ENCODE measurements at places on chromosomes 11 and 22.

GRCh38 chr11:121268581-121268980 is 24.0 kb upstream of the SC5D start:
- DNase-seq = no peak

DNA sequence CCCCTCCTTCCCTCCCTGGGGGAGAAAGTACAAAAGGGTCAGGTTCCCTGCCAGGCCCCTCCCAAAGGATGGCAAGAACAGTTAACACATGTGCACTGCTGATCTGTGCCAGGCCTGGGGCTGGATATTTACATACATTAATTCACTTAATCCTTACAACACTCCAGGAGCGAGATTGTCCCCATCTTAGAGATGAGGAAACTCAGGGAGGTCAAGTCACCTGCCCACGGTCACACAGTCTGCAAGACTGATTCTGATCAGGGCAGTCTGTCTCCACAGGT is 36.5 kb downstream of the NECTIN1 start:
- no peak for DNase-seq

DNA sequence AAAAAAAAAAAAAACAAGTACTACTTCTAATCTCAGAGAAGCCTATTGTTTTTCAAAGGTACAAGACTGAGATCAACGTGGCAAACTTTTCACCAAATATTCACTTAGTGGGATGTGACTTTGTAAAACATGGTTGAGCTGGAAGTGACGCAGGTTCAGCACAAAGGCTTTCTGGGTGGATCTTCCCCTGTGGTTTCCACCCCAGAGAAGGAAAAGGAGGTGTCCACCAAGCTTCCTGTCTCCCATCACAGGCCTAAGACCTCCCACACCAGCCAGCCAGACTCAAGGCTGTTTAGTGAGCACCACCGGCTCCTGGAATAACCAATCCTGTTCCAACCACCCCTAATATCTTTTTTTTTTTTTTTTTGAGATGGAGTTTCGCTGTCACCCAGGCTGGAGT is 5.7 kb downstream of the TMEM184B start:
- peak; percentile 71 for DNase-seq

- no peak for DNase-seq
Measured at GRCh38 chr22:37753746-37754145, 54.0 kb upstream of the GCAT start.

DNA sequence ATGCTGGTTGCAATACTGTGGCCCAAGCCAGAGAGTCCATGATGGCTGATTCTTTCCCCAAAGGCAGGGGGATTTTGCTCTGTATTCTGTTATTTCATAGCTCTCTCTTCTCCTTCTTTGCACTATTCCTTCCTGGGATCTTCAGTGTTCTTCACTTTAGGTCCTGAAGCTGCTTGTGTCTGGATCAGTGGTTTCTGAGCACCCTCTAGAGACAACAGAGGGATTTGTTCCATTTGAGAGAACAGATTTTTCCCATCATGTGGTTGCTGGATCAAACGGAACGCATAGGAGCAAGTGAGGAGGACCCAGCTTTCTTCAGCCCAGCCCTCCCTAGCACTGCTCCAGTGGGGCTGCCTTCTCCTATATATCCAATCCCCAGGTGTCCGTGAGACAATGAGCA is 68.7 kb upstream of the SYN3 start:
- no peak for DNase-seq

- peak; percentile 61 for DNase-seq
Measured at GRCh38 chr22:30610299-30610698, 3.3 kb downstream of the TCN2 start.

- no peak for DNase-seq
Measured at GRCh38 chr11:95516786-95517185, 272.8 kb downstream of the FAM76B start.

GRCh38 chr11:66967670-66968425 is 7.3 kb upstream of the C11orf86 start:
- DNase-seq = no peak

- no peak for DNase-seq
Measured at GRCh38 chr11:8928981-8929615, 3.6 kb downstream of the C11orf16 start.

DNA sequence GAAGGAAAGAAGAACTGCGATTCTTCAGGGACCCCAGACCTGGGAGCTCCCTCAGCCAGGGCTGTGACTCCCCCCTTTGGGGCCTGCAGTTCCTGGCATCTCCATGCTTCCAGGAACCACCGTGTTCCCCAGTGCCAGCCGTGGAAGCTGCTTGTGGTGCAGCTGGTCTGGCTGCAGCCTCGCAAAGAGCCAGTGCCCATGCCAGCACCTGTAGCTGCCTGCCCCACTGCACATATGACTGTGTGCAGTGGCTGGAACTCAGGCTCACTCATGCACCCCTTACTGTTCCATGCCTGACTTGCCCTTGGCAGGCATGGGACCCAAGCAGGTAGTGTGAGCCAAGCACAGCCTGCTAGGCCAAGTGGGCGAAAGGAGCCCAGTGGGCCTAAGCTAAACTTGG is 401.3 kb downstream of the LRRC4C start:
- no peak for DNase-seq

GRCh38 chr11:30446520-30446919 is 123.6 kb downstream of the ARL14EP start:
- DNase-seq = no peak

- DNase-seq = no peak
Measured at GRCh38 chr11:69419662-69420395, 61.6 kb upstream of the LINC01488 start.

GRCh38 chr11:71370895-71371673 is 77.1 kb downstream of the DHCR7 start:
- no peak for DNase-seq

GRCh38 chr11:30346068-30346688 is 23.3 kb downstream of the ARL14EP start:
- no peak for DNase-seq

DNA sequence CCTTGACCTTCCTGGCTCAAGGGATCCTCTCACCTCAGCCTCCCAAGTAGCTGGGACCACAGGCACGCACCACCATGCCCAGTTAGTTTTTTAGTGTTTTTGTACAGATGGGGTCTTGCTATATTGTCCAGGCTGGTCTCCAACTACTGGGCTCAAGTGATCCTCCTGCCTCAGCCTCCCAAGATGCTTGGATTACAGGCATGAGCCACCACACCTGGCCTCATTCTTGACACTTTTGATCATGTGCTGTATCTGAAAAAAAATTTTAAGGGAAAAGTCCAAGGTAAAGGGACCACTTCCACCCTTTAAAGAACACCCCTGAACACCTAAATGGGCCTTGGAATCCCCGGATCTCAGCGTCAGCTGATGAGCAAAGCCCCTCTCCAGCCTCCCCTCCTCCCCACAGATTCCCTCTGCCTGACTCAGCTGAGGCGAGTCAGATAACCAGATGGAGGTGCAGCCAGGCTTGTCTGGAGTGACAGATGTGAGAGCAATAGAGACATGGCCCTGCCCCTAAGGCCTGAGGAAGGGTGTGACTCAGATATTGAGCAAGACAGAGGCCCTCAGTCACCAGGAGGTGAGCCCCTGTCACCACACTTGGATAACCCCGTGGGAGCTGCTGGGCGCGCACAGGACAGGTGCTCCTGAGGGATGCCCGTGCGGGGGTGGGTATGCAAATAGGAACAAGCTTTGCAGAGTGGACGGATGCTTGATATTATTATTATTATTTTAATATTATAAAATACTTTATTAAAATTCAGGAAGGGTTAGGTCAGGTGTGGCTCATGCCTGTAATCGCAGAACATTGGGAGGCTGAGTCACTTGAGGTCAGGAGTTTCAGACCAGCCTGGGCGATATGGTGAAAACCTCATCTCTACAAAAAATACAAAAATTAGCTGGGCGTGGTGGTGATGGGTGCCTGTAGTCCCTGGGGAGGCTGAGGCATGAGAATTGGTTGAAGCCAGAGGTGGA is 5.0 kb upstream of the CCDC88B start:
- DNase-seq = peak; percentile 67

GRCh38 chr11:15523543-15523942 is 408.8 kb downstream of the INSC start:
- DNase-seq = no peak

GRCh38 chr11:78641541-78641940 is 66.9 kb upstream of the NARS2 start:
- no peak for DNase-seq

DNA sequence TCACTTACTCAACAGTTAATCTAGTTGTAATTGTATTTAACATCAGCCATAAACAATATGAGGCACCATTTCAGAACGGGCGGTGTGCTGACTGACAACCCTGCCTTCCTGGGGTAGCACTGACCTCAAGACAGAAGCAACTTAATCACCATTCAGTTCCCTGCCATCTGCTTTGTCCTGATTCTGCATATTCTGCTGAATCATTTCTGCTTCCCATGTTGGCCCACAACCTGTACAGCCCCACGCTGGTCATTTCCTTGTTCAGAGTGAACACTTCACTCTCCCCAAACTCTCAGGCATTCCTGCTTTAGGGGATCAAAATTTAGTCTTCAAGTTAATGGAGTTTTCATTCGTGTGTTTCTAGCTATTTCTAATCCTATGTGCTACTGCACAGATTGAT is 132.3 kb upstream of the ZBED5 start:
- DNase-seq = peak; percentile 8

- DNase-seq = no peak
Measured at GRCh38 chr11:71936825-71937224, 8.0 kb downstream of the RNF121 start.

DNA sequence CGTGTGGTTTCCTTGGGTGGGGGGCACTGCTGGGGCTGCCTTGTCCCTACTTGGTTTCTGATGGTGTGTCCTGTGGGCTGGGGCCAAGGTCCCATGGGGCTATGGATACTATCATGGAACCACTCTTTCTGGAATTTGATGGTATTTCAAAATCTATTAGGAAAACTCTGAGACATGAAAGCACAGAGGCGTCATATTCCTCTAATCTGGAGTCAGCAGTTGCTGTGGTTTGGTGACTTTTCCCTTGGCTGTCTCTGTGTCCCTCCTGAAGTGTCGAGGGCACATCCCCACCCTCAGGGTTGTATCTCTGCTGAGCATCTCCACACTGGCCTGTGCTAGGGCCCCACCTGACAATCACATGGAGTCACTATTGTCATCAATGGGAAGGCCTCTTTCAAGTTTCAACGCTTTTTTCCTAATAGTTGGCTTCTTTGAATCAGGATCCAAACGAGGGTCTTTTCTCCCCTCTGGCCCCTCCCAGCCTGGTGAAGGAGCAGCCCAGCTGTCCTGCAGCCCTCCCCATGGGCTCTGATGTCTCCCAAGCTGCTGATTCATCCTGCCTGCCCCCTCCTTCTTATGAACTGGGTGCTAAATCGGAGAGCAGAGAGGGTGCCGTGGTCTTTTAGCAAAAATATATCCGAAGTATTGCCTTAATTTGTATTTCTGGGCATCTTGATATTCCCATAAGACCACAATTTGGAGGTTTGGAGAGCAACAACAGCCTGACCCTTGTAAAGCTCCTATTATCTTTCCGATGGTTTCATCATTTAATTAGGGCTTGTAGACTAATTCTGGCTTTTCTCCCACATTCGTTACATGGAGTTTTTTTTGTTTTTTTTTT is 38.5 kb downstream of the MED15 start:
- DNase-seq = no peak

DNA sequence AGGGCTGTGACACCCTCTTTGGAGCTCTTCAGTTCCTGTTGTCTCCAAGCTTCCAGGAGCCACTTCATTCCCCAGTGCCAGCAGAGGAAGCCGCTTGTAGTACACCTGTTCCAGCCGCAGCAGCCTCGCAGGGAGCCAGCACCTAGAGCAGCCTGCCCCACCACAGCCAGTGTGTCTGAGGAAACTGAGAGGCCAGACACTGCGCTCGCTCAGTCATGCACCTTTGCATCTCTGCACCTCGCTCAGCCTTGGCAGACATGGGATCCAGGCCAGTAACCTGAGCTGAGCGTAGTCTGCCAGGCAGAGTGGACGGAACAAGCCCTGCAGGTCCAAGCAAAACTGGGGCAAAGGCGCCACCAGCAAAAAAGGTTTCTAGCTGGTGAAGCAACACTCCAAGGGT is 1072.1 kb downstream of the JRKL start:
- DNase-seq = no peak

- no peak for DNase-seq
Measured at GRCh38 chr22:46971099-46971763, 208.8 kb downstream of the TBC1D22A start.

DNA sequence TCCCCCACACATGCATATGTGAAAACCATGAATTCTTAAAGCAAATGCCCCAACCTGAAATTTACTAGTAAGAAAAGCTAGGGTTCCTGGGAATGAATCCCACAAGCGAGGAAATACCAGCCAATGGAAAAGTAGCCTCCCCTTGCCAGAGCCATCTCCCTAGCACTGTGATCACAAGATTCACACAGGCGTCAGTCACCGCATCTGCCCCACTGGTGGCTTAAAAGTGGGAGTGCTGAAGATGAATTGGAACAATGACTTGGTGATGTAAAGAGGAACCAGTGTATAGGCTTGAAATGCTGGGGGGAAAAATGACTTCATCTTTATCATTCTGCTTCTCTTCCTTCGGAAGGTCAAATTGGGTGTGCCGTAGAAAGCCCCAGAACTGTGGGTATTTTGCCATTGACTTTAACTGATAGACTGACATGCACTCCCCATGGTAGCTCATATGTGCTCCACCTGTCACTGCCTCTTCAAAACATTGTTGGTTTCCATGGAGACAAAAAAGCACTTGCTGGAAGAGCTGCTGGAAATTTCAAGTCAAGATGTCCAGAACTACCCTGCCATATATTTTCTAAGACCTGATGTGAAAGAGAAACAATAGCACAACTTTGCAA is 19.2 kb upstream of the ASPHD2 start:
- DNase-seq = no peak

All from CD4-positive, alpha-beta T cell treated with Interferon gamma for 1 hour (primary cell).